ENCODE measurements at places on chromosomes 16 and 17.

DNA sequence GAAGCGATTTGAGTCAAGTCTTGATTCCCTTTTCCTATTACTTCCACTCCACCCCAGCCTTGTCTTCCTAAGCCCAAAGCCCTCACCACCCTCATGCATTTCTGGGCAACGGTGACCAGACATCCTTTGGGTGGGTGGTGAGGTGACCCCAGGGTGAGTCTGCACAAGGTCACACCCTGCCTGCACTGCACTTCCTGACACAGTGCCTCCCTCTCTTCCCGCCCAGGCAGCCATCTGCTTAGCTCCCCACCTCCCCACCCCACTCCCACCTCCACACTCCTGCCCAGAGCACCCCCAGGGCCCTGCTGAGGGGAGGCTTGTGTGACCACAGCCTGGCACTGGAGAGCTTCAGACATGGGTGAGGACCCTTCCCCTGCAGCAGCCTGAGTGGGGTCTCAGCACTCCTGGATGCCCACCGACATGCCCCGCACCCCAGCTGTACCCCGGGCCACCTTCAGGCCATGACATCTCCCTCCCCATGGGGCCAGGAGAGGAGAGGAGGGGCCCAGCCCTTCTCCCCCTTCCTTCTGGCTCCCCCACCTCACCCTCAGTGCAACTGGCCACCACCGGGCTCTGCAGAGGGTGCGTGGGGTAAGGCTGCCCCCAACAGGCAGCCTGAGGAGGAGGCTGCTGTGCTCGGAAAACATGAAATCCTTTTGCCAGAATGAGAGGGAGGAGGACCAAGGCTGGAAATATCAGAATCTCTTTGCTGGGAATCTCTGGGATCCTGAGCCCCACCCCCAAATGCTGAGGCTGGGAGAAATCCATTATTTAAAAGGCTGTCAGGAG, 68.6 kb downstream of the CCT6B start:
- DNase-seq: peak; percentile 28

DNA sequence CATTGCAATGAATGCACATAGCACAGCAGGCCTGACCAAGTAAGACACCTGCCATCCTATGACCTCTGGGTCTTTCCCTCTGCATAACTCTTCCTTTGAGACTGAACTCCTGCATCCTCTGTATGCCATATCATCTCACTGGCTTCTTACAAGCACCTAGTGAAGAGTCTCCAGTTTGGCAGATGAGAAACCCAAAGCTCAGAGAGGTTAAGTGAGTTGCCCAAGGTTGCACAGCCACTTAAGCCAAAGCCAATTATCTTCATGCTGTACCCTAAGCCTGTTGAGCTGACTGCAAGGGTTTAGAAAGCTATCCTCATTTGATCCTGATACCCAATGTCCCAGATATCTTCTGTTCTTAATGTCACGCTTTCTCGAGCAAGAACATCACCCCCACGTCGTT, 35.2 kb downstream of the TMEM186 start:
- no peak for DNase-seq

DNA sequence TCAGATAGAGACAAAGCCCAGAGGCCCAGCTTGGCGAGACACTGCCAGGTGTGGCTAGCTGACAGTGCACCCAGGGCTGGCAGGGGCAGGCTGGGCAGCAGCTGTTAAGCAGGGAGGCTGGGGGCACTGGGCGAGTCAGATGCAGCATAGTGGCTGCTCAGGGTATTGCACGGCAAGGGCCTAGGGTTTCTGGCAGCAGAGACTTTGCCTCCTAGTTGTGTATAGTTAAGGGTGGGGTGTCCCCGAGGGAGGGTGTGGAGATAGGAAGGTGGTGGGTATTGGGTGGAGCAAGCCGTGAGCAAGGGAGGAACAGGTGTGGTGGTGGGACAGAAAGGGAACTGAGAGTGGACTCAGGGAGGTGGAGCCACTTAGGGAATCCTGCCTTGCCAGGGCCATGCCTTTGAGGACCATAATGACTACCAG, 66.0 kb downstream of the SMPD3 start:
- no peak for DNase-seq

DNA sequence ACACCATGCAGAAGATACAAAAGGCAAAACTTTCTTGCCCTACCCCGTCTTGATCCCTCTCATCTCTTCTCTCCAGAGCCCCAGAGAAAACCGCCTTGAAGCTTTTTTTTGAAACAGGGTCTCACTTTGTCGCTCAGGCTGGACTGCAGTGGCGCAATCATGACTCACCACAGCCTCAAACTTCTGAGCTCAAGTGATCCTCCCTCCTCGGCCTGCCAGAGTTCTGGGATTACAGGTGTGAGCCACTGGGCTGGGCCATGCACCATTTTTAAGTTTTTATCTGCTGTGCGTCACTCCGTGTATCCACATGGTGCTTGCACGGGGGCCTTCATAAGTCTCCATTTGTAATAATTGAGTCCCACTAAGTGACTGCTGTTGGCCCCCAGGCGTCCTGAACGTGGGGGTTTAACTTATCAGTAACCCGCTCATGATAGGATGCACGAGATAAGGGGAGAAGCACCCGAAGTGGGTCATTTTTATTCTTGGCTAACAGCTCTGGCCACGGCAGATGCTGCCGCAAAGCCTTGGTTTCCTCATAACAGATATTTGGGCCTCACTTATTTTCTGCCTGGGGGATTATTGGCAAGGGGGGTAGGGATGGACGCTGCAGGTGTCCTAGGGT, 8.6 kb downstream of the DNAH17 start:
- no peak for DNase-seq

- no peak for DNase-seq
Observed at GRCh38 chr16:9840761-9841665, 341.2 kb downstream of the GRIN2A start.

GRCh38 chr17:22600644-22601298, 908.4 kb downstream of the KCNJ18 start:
- DNase-seq: no peak
